ENCODE measurements at places on chromosomes 1 and 21. TPM values are rescaled to one million over a fixed set of nuclear protein-coding genes. Genes with fewer than 3 reads are reported as not detected.

GRCh38 chr1:212678456-212679410, 20.9 kb downstream of the BATF3 start:
- no peak for DNase-seq
- no peak overlapping the region for H3K4me3 ChIP-seq
- peaks cover 14% of the 10 kb centered on the region for H3K27me3 ChIP-seq
- H3K36me3 ChIP-seq, result no peaks in the 10 kb centered on the region
- no peak overlapping the region for H3K27ac ChIP-seq
- peaks cover 1% of the 10 kb centered on the region for H3K4me1 ChIP-seq

The FBXO2 gene
- 0.97 TPM for total RNA-seq

The C1orf105 gene
- total RNA-seq, result not detected

DNA sequence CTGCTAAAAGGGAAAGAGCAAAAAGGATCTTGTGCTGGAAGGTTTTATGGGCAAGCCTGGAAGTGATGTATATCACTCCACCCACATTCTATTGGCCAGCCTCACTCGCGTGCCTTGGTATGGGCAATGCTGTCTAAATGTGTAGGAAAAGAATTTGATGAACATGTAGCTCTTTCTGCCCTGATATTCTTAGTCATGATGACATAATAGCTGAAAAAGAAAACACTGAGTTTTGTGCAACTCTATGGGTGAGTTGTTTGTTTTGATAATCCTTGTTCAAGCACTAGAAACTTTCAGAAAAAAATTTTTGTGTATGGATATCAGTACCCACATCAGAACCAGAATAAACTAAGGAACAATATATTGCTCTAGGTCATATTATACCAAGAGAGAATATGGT, 231.5 kb upstream of the ST6GALNAC5 start:
- H3K4me3 ChIP-seq, result no peak overlapping the region
- H3K4me1 ChIP-seq, result no peaks in the 10 kb centered on the region

- H3K36me3 ChIP-seq, result no peaks in the 10 kb centered on the region
- peaks cover 1% of the 10 kb centered on the region for H3K27me3 ChIP-seq
- no peak overlapping the region for H3K4me3 ChIP-seq
- no peaks in the 10 kb centered on the region for H3K4me1 ChIP-seq
- DNase-seq, result peak; percentile 6
- no peak overlapping the region for H3K27ac ChIP-seq
Measured at GRCh38 chr1:220487297-220487820, 40.6 kb upstream of the MARK1 start.

- H3K27me3 ChIP-seq, result no peaks in the 10 kb centered on the region
- H3K36me3 ChIP-seq, result no peaks in the 10 kb centered on the region
- no peak overlapping the region for H3K4me3 ChIP-seq
- H3K27ac ChIP-seq, result no peak overlapping the region
- H3K4me1 ChIP-seq, result peaks cover 23% of the 10 kb centered on the region
- no peak for DNase-seq
Measured at GRCh38 chr1:84704872-84705417, 14.7 kb upstream of the SSX2IP start.

The POGK gene
- total RNA-seq, result 28.1 TPM

GRCh38 chr1:197904126-197904787, 1.8 kb downstream of the C1orf53 start:
- no peaks in the 10 kb centered on the region for H3K36me3 ChIP-seq
- peaks cover 50% of the 10 kb centered on the region for H3K4me1 ChIP-seq
- no peak for DNase-seq
- H3K4me3 ChIP-seq, result peak overlapping the region; percentile 96
- H3K27me3 ChIP-seq, result no peaks in the 10 kb centered on the region

The AGBL4 gene
- not detected for total RNA-seq

DNA sequence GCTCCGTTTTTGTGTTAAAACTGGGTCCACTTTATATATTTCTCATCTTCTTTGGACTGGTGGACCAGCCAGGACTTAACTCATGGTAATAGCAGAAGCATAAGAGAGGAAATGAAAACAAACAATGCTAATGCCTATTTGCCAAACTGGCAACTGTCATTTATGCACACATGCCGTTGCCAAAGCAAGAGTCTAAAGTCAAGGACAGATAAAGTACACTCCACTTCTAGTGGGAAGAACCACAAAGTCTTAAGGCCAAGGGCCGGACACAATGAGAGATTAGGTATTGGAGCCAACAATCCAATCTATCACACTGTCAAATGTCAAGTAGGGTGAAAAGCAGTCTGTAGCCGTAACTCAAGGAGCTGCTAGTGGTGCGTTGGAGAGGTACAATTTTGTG, 157.7 kb downstream of the LYPLAL1 start:
- peaks cover 10% of the 10 kb centered on the region for H3K27me3 ChIP-seq
- no peak overlapping the region for H3K4me3 ChIP-seq
- H3K4me1 ChIP-seq, result peaks cover 12% of the 10 kb centered on the region
- H3K36me3 ChIP-seq, result peaks cover 9% of the 10 kb centered on the region
- no peak overlapping the region for H3K27ac ChIP-seq

The CD52 gene
- not detected for total RNA-seq

GRCh38 chr1:51792864-51793263, 85.7 kb downstream of the NRDC start:
- H3K27me3 ChIP-seq, result peaks cover 3% of the 10 kb centered on the region
- peak overlapping the region; percentile 77 for H3K27ac ChIP-seq

The PRAMEF7 gene
- not detected for total RNA-seq

- H3K27ac ChIP-seq, result no peak overlapping the region
- H3K4me3 ChIP-seq, result no peak overlapping the region
- H3K4me1 ChIP-seq, result peaks cover 22% of the 10 kb centered on the region
- no peaks in the 10 kb centered on the region for H3K27me3 ChIP-seq
- DNase-seq, result no peak
Measured at GRCh38 chr1:76027341-76027740, 47.2 kb upstream of the ST6GALNAC3 start.

DNA sequence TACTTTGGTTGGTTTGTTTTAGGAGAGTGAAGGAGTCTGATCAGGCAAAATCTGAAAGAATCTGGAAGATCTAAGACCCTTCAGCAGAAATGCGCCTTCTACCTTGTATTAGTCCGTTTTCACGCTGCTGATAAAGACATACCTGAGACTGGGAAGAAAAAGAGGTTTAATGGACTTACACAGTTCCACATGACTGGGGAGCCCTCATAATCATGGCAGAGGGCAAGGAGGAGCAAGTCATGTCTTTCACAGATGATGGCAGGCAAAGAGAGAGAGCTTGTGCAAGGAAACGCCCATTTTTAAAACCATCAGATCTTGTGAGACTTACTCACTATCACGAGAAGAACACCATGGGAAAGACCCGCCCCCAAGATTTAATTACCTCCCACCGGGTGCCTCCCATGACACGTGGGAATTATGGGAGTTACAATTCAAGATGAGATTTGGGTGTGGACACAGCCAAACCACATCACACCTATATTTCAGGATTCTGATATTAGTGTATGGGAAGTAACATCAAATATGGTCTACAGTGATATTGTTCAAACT, 99.3 kb downstream of the GLUL start:
- DNase-seq, result no peak
- H3K4me3 ChIP-seq, result no peak overlapping the region
- no peaks in the 10 kb centered on the region for H3K36me3 ChIP-seq
- peaks cover 5% of the 10 kb centered on the region for H3K27me3 ChIP-seq
- H3K4me1 ChIP-seq, result peaks cover 40% of the 10 kb centered on the region
- H3K27ac ChIP-seq, result no peak overlapping the region

DNA sequence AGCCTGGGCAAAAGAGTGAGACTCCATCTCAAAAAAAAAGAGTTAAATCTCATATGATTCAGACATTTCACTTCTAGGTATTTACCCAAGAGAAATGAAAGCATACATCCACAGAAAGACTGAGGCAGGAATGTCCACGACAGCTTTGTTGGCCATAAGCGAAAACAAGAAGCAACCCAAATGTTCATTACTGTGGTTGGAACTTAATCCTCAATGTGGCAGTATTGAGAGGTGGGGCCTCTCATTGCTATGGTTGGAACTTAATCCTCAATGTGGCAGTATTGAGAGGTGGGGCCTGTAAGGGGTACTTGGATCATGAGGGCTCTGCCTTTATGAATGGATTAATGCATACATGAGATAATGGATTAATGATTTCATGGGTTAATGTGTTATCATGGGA, 15.2 kb downstream of the C21orf58 start:
- no peaks in the 10 kb centered on the region for H3K27me3 ChIP-seq
- no peak overlapping the region for H3K27ac ChIP-seq
- peaks cover 9% of the 10 kb centered on the region for H3K4me1 ChIP-seq
- H3K4me3 ChIP-seq, result no peak overlapping the region
- peaks cover 19% of the 10 kb centered on the region for H3K36me3 ChIP-seq

DNA sequence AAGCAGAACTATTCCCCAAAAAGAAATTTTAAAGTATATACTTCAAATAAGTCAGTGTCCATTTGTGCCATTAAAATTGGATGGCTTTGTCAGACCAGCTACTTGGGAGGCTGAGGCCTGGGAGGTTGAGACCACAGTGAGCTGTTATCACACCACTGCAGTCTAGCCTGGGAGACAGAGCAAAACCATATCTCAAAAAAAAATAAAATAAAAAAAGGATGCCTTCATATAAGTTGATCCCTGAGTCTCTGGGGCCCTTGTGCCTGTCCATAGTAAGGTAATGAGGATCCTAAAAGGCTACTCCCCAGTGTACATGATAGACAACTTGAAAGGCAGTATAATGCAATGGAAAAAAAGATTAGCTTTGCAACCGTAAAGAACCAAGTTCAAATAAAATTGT, 81.2 kb upstream of the BARHL2 start:
- no peak for DNase-seq
- H3K36me3 ChIP-seq, result no peaks in the 10 kb centered on the region
- no peak overlapping the region for H3K4me3 ChIP-seq
- H3K4me1 ChIP-seq, result no peaks in the 10 kb centered on the region

GRCh38 chr1:172288581-172288980, 131.9 kb upstream of the C1orf105 start:
- H3K27me3 ChIP-seq, result no peaks in the 10 kb centered on the region
- H3K4me1 ChIP-seq, result peaks cover 20% of the 10 kb centered on the region
- no peak overlapping the region for H3K4me3 ChIP-seq
- no peaks in the 10 kb centered on the region for H3K36me3 ChIP-seq

- no peaks in the 10 kb centered on the region for H3K36me3 ChIP-seq
- peak; percentile 71 for DNase-seq
- no peaks in the 10 kb centered on the region for H3K27me3 ChIP-seq
- H3K4me3 ChIP-seq, result no peak overlapping the region
Measured at GRCh38 chr1:168321945-168322344, 41.3 kb downstream of the TBX19 start.

The IL24 gene
- not detected for total RNA-seq

DNA sequence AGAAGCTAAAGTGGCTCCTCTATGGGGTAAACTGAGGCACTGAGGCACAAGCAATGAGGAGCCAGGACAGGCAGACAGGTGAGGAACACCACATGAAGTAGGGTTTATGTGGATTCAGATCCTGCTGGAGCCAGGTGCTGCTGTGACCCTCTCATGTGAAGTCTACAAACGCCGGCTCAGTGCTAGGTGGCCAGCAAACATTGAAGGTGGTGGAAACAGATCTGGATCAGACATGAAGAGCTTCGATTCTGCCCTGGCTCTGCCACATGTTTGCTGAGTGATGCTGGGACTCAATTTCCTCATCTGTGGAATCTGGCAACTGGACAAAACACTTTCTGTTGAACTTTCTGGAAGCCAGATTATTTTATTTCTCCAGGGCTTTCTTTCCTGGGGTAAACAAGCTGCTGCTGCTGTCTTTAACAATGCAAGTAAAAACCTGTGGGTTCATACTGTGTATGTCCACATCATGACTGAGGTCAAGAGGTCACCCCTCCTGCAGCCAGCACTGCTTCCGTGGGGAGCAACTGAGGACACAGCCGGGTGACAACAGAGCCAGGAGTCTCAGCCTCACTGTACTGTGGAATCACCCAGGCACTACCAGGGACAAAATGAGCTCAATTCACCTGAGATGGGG, 33.3 kb downstream of the HMGB4 start:
- H3K4me3 ChIP-seq, result no peak overlapping the region
- peaks cover 17% of the 10 kb centered on the region for H3K4me1 ChIP-seq
- H3K36me3 ChIP-seq, result no peaks in the 10 kb centered on the region
- DNase-seq, result no peak

The IL19 gene
- not detected for total RNA-seq

DNA sequence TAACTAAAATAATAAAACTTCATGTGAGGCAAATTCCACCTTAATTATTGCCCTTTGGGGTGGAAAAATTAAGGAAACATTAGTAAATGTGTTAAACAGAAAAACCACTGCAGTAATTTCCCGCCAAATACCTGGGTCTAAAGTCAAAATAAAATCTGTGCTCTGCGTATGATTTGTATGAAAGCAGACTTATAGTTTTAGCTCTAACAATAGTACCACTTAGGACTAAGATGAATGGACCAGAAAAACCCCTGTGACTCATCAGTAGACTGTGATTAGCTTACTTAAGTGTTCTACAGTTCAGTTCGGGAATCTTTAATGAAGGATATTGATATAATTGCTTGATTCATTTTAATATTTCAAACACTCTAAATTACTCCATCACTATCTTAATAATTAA, 23.3 kb upstream of the C1orf105 start:
- H3K27ac ChIP-seq, result no peak overlapping the region
- no peaks in the 10 kb centered on the region for H3K36me3 ChIP-seq
- no peak for DNase-seq
- peaks cover 64% of the 10 kb centered on the region for H3K4me1 ChIP-seq
- no peaks in the 10 kb centered on the region for H3K27me3 ChIP-seq

GRCh38 chr1:214565310-214565709, 13.9 kb upstream of the PTPN14 start:
- no peak overlapping the region for H3K4me3 ChIP-seq
- no peaks in the 10 kb centered on the region for H3K27me3 ChIP-seq
- H3K4me1 ChIP-seq, result peaks cover 60% of the 10 kb centered on the region
- H3K27ac ChIP-seq, result peak overlapping the region; percentile 17

DNA sequence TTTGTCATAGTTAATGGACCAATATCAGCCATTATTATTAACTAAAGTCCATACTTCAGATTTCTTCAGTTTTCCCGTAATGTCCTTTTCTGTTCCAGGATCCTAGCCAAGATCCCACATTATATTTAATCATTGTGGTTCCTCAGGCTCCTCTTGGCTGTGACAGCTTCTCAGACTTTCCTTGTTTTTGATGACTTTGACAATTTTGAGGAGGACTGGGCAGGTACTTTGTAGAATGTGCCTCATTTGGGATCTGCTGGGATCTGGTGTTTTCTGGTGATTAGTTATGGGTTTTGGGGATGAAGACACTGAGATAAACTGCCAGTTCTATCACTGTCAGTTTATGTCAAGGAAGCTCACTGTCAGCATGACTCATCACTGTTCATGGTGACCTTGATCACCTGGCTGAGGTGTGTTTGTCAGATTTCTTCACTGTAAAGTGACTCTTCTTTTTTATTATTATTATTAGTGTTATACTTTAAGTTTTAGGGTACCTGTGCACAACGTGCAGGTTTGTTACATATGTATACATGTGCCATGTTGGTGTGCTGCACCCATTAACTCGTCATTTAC, 66.3 kb downstream of the PCBP3 start:
- no peak overlapping the region for H3K27ac ChIP-seq
- H3K4me1 ChIP-seq, result no peaks in the 10 kb centered on the region
- no peak overlapping the region for H3K4me3 ChIP-seq
- DNase-seq, result no peak
- H3K27me3 ChIP-seq, result peaks cover 42% of the 10 kb centered on the region
- no peaks in the 10 kb centered on the region for H3K36me3 ChIP-seq

The MYBPHL gene
- total RNA-seq, result not detected

- no peak for DNase-seq
- H3K4me1 ChIP-seq, result peaks cover 45% of the 10 kb centered on the region
- H3K36me3 ChIP-seq, result no peaks in the 10 kb centered on the region
- H3K27ac ChIP-seq, result no peak overlapping the region
- H3K4me3 ChIP-seq, result no peak overlapping the region
Measured at GRCh38 chr1:201517631-201518030, 10.7 kb upstream of the CSRP1 start.

Data from HFFc6 (cell line).